ENCODE measurements at places on chromosomes 6 and 20. TPM values are rescaled to one million over a fixed set of nuclear protein-coding genes. Genes with fewer than 3 reads are reported as not detected.

GRCh38 chr6:45801471-45802289 is 214.0 kb downstream of the CLIC5 start:
- DNase-seq = no peak

DNA sequence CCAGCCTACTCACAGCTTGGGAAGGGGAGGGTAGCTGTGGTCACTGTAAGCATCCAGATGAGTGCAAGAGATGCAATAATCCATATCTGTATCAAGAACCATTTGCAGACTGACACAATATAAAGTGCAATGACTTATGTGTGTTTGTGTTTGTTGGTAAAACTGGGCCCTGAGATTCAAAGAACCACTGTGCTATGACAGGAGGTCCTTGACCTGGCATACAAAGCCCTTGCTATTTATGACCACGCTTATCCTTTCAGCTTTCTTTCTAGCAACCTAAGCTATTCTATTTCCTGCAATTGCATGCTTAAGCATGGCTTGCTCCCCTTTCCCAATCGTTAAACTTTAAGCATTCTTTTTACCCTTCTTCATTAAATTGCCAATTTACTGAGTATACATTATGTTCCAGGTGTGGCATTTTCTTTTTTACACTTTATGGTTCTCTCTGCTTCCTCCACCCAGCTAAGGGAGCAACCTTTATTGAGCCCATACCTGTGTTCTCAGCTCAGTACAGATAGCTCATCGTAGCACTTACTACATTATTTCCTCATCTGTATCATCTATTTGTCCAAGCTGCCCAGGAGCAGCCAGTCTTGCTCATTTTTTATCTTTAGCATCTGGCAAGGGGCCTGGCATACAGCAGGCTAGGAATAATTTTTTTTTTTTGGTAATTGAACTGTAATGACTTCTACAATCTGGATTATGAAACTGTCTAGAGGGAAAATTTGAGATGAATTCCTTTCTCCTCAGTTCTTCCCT is 3.5 kb downstream of the MCUR1 start:
- DNase-seq = no peak

DNA sequence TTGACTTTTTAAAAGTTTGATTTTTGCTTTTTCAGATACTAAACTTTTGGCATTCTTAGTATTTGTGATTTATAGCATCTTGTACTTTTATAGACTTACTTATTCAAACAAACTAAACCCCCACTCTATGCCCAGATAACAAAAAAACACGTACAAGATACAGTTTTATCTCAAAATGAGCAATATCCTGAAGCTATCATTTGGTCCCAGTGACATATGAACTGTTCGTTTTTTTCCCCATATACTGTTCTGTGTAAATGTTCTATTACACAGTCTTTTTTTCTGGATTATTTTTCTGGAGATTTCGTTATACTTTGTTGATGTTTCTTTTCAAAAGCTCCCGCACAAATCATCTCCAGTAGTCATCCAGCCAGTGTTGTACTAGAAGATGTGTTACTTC is 27.3 kb upstream of the SERINC3 start:
- no peak for DNase-seq

DNA sequence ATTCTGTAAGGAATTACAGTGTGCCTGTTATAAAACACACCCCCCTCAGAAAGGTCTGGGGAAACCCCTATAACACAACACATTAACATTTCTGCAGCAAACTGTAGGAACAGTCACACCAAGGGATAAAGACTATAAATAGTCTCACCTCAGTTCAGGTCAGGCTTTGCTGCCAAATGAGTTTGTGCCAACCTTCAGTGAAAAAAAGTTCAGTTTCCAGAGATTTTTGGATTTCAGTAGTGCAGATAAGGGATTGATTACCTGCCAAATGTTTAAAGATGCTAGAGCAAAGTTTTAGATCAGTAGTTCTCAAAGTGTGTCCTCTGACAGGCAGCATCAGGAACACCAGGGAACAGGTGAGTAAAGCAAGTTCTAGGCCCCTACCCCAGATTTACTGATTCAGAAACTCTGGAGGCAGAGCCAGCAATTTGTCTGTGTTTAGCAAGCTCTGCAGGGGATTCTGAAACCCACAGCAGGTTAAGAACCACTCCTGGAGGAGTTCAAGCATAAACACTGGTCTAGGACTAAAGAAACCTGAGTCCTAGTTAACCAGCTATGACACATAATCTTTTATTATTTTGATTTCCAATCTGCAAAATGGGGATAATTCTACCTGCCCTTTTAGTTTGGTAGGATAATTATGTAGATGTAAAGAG is 111.0 kb downstream of the RCAN2 start:
- DNase-seq = no peak

DNA sequence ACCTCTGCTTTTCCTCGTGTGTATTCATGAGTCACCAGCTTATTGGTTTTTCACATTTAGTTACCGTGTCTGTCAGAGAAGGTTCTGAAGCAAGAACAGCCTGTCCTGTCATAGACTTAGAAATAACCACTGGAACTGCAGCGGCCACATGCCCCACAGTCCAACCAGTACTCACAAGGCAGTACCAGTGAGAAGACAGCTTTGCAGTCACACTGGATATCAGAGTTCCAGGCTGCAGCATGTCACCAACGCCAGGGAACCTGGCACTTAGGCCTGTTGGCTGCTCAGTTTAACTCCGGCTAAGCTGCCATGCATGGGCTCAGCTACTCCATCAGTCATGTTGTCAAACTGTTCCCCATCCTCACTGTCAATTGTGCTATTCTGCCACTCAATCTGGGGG is 40.1 kb downstream of the ADNP start:
- DNase-seq = no peak

DNA sequence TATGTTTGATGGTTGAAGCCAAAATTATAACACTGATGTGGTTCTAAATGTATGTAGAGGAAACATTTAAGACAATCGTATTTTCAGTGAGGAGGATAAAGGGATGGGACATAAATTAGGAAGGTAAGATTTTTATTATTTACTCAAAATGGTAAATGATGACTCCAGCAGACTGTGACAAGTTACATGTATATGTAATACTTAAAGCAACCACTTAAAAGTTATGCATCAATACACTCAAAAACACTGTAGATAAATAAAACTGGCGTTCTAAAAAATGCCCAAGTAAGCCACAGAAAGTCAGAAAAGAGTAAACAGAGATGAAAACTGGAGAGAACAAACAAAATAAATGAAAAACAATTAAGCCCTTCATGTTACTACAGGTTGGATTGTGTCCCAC is 18.7 kb downstream of the HLA-DMB start:
- DNase-seq = no peak

- no peak for DNase-seq
Measured at GRCh38 chr6:111761783-111762312, 111.4 kb downstream of the FYN start.

DNA sequence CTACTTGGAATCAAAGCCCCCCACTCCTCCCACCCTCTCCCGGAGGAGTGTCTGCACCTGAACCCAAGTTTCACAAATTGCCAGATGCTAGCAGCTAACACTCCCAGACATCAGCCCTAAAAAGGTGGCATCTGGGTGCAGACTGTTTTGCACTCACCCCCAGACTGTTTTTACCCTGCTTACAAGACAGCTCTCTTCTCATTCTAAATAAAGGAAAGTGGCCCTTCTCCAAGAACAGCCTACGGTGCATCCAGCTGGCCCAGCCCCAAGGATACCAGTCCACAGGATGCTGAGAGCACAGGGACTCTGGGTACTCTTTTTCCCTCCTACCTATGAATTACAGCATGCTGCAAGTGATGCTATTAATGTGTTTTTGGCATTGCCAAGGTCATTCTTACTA is 842.0 kb upstream of the FLRT3 start:
- no peak for DNase-seq

- DNase-seq = no peak
Measured at GRCh38 chr6:57216235-57217101, 5.6 kb downstream of the RAB23 start.

GRCh38 chr6:46175446-46175845 is 4.7 kb upstream of the ENPP5 start:
- no peak for DNase-seq

DNA sequence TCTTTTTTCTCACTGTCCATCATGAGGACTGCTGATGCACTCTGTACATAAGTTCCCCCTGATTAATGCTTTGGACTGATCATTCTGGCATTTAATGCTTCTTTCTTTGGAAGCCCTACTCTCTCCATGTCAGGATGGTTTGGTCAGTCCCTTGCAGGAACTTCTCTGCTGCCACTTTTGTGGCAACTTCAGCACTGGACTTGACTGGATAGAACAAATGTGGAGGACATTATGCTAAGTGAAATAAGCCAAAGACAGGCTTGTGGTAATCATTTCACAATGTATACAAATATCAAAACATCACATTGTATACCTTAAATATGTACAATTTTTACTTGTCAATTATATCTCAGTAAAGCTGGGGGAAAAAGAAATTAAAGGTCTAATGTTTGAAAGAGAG is 12.2 kb upstream of the BRPF3 start:
- no peak for DNase-seq

DNA sequence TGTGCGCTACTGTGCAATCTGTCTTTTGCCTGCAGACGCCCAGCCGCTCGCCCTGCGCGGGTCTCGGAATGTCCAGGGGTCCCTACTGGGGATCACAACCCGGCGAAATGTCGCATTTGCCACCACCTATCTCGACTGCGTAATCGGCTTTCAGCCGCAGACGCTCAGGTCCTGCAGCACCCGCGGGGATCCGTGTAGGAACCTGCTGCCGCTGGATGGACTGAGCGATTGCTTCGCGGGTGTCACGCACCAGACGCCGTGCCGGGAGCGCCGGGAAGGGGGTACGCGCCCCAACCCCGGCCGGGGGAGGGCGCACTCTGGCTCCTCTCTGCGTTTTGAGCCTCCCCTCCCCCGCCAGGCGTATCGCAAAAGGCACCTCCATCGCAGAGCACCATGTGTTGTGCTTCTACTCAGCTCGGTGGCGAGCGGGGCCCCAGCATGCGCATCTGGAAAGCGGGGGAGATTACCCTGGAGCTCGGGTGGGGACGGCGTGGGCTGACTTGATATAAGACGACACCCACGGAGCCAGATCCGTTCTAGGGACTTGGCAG is 747 bp upstream of the PTPRA start:
- DNase-seq = no peak

- no peak for DNase-seq
Measured at GRCh38 chr6:166278579-166279392, 29.4 kb downstream of the PRR18 start.

DNA sequence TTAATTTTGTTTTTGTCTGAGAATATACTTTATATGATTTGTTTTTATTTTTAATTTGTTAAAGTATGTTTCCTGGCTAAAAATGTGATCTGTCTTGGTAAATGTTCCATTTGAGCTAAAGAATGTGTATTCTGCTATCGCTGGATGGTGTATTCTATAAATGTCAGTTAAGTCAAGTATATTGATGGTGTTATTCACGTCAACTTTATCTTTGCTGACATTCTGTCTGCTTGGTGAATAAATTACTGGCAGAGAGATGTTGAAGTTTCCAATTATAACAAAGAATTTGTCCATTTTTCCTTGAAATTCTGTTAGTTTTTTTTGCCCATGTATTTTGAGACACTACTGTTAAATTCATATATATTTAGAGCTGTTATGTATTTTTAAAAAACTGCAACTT is 1131.8 kb upstream of the GJE1 start:
- DNase-seq = no peak

DNA sequence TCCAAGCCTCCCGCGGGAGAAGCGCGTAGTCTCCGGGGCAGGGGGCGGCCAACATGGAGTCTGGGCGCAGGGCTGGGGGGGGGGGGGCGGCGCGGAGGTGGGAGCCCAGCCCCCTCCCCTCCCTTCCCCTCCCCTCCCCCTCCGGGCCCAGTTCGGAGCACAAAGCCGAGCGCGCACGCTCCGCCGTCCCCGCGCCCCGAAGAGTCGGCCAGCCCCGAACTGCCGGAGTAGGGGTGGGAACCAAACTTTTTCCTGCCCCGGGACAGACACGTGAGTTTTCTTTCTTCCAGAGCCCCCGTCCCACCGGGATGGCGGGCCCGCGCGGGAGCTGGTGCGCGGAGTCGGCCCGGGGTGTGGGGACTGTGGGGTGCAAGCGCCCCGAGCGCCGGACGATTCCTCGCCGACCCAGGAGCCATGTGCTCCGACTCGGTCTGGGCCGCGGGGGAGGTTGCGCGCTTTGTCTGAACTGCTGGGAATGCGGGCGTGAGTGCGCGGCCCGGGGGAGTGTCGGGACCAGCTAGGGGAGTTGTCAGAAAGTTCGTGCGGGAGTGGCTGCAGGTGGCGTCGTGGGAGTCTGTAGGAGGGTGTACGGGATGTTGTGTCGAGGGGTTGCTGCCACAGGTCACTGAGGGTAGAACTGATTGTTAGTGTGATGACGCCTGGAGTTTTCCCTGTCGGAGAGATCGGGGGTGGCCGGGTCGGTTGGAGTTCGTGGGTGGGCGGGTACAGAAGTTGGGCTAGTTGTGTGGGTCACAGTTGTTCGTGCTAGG is 1.2 kb downstream of the TGIF2 start:
- no peak for DNase-seq

DNA sequence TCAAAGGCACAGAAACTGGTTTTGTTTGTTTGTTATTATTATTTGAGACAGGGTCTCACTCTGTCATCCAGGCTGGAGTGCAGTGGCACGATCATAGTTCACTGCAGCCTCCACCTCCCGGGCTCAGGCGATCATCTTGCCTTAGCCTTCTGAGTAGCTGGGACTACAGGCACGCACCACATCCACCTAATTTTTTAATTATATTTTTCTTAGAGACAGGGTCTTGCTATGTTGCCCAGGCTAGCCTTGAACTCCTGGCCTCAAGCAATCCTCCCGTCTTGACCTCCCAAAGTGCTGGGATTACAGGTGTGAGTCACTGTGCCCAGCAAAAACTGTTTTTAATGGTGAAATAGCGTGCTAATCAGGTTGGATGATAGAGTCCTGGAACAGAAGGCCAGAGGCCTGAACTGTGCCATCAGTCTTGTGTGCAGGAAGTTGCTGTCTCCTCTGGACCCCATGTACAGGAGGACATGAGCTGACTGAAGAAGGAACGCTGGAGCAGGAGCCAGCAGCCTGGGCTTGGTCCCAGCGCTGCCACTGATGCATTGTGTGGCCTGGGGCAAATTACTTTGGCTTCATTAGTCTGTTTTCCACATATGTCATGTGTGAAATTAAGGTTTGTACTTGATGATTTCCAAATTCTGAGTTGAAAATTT is 4.9 kb downstream of the TM9SF4 start:
- DNase-seq = no peak

DNA sequence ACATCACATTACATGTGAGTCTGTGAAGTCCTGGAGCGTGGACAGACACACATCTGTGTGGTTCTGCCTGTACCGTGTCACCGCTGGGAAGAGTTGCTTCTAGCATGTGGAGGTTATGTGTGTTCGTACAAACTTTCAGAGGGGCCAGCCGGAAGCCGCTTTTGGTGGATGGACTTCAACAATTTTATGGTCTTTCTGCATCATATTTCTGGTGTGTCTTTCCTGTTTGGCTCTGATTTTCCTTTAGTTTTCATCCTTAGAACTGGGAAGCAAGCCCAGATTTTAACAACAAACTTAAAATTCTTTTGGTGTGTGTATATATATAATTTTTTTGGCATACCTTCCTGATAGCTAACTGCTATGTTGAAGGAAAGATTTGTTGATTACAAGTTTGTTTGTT is 71.2 kb downstream of the TIAM2 start:
- no peak for DNase-seq

PNPLA1 gene
- total RNA-seq = not detected

CLVS2 gene
- total RNA-seq = 0.04 TPM

GNAS-AS1 gene
- total RNA-seq = 0.07 TPM

LAMP5 gene
- total RNA-seq = 1.9 TPM

SOX4 gene
- 143 TPM for total RNA-seq

LGSN gene
- total RNA-seq = not detected

MUCL3 gene
- not detected for total RNA-seq

NKAIN2 gene
- total RNA-seq = not detected

Measured in kidney epithelial cell (primary cell).